ENCODE measurements at places on chromosomes 3 and 15. TPM values are rescaled to one million over a fixed set of nuclear protein-coding genes. Genes with fewer than 3 reads are reported as not detected.

SLC28A1 gene
- 4.3 TPM for polyA plus RNA-seq

ELL3 gene
- polyA plus RNA-seq: 2.9 TPM

MASP1 gene
- 8.9 TPM for polyA plus RNA-seq

ADAMTS9 gene
- polyA plus RNA-seq: 178 TPM

DVL3 gene
- polyA plus RNA-seq: 81.5 TPM

AHSG gene
- 3.1 TPM for polyA plus RNA-seq

DNA sequence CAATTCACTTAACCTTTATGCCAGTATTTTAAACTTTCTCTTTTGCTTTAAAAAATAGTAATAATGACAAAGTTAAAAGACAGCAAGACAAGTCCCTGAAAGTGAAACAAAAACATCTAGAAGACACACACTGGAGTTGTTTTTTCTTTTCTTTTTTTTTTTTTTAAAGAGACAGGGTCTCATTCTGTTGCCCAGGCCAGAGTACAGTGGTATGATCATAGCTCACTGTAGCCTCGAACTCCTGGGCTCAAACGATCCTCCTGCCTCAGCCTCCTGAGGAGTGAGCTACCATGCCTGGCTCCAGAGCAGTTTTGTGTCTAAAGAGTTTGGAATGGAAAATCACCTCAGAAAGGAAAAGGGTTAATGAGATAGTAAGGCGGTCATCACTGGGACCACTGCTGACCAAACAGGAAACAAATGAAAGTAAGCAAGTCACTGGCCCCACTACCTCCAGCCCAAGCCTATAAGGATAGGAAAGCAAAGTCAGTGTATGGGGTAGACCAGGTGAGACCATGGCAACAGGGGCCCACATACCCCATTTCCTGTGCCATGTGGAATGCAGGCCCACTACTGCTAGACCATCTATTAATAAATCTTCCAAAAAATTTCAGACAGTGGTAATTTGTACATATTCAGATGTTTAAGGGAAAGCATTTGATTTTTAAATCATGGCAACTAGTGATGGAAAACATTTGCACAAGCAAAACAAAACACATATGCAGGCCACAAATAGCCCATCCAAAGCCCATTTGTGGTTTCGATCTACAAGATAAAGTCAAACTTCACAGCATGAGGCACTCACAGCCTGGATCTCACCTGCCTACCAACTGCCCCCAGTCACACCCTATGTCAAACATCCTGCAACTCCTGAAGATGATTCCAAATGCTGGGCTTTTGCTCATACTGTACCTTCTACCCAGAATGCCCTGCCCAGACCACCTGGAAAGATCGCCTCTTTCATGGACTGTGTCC, 62.6 kb downstream of the OSBPL10 start:
- no peak for DNase-seq

DNA sequence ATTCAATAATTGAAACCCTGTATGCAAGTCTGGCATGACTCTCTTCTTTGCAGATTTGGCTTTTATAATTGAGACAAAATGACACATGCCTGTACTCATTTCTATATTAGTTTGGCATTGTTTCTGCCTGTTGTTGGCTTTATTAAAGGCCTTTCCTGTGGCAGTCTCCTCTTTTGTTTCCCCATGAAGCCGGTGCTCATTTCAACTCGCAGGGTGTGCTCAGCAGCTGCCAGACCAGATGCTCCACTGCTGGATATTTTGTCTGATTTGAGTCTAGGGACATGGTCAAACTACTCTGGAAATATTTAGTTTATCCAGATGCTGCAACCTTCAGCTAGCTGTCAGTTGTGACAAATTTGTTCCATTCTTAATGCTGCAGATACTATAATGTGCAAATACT, 445.3 kb downstream of the NAALADL2 start:
- no peak for DNase-seq

GRCh38 chr3:46409739-46410489, 2.9 kb downstream of the CCRL2 start:
- no peak for DNase-seq

- DNase-seq: no peak
Observed at GRCh38 chr3:98778852-98779413, 15.8 kb downstream of the ST3GAL6 start.

DNA sequence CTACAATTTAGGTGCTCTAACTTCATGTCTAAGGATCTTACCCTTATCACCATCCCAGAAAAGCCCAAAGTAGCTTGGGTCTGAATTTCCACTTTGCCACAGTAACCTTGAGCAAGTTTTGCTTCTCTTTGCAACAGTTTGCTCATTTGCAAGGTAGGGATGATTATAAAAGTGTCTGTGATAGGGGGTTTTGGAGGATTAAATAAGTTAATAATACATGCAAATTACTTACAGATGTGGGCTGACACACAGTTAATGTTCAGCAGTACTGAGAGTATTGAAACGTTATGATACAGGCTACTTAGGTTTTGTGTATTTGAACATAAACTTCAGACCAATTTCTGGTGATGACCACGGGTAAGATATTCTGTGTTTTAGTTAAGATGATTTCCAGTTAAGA, 444.7 kb upstream of the TPRG1 start:
- DNase-seq: no peak

DNA sequence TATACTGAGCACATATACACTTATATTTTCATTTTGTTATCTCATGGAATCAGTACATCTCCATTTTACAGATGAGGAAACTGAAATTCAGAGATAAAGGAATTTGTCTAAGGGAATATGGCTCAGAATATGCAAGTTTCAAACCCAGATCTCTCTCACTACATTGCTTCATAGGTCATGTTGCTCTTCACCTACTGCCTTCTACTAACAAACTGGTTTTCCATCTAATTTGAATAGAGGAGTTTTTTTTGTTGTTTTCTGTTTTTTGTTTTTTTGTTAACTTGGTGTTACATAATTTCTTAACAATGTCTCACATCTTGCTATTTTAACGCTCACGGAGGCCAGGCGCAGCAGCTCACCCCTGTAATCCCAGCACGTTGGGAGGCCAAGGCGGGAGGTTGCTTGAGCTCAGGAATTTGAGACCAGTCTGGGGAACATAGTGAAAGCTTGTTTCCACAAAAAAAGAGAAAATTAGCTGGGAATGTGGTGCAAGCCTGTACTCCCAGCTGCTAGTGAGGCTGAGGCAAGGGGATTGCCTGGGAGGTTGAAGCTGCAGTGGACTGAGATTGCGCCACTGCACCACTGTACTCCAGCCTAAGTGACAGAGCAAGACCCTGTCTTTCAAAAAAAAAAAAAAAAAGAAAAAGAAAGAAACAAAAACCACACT, 37.0 kb downstream of the FMN1 start:
- no peak for DNase-seq

- DNase-seq: no peak
Observed at GRCh38 chr3:128801779-128802380, 75.9 kb downstream of the RAB7A start.

GRCh38 chr3:180048103-180048502, 11.4 kb upstream of the PEX5L start:
- DNase-seq: no peak

DNA sequence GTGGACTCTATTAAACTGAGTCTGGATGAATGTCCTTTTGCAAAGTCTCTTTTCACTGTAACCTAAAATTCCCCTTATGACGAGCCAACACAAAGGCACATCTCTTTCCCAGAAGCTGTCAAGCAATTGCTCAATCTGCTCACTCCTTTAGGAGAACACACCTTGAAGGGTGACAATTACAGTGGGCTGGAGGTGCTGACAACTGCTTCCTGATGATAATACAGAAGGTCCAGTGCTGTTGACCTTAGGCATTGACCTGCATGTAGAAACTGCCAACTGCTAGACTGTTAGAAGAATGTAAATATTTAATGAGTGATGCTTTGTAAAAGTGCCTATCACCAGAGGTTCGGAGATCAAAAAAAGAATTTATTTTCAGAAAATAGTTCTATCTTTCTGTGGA, 757.7 kb downstream of the GRM7 start:
- no peak for DNase-seq

DNA sequence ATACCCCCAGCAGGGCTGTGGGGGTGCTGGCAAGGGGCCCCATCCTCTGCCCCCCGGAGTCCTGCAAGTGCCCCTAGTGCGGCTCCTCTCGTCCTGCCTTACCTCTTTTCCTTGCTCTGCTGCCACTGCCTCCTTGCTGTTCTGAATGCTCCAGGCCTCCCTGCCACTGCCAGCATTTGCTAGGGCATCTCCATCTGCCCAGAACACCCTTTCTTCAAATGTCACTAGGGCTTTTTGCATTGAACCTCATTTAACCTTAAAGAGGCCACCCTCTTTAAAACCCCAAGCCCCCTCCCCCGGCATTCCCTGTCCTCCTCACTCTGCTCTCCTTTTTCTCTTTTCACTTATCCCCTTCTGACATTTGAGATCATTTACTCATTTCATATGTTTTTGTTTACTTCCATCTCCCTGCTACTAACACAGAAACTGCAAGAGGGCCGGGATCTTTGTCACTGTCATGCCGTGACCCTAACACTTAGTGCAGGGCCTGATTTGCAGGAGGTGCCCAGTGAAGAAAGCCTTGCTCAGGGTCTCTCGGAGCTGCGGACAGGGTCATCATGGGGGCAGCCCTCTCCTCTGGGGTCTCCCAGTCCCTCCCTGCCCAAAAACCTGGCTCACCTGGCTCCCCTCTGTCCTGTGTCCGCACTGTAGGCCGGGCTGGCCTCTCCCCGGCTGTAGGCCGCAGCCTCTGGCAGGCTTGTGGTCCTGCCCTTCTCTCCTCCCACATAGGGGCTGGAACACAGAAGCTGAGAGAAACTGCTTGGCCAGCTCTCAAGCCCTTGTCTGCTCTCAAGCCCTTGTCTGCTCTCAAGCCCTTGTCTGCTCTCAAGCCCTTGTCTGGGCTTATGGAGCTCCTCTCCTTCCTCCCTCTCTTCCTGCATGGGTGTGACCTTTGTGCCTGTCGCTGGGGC, at the start of gene ACOX2:
TSS of gene ACOX2 (minus strand) at position 690 of the 911 bp plus-strand sequence. CDS start 2,084 bp downstream, outside the sequence.
- DNase-seq: no peak

- DNase-seq: no peak
Observed at GRCh38 chr3:13414040-13414729, 5.9 kb downstream of the NUP210 start.

All from right renal pelvis (tissue), 4 donors.